ENCODE measurements at places on chromosomes 13 and 19.
A peak's percentile ranks its signal among the peaks of the same experiment; 100 is the strongest.

- no peaks in the 10 kb centered on the region for H3K4me1 ChIP-seq
- no peaks in the 10 kb centered on the region for H3K27me3 ChIP-seq
- peak overlapping the region; percentile 50 for H3K27ac ChIP-seq
- H3K36me3 ChIP-seq = no peaks in the 10 kb centered on the region
- H3K4me3 ChIP-seq = peak overlapping the region; percentile 58
These were observed 345 bp downstream of the ZNF257 start for GRCh38 chr19:22052644-22053013.

DNA sequence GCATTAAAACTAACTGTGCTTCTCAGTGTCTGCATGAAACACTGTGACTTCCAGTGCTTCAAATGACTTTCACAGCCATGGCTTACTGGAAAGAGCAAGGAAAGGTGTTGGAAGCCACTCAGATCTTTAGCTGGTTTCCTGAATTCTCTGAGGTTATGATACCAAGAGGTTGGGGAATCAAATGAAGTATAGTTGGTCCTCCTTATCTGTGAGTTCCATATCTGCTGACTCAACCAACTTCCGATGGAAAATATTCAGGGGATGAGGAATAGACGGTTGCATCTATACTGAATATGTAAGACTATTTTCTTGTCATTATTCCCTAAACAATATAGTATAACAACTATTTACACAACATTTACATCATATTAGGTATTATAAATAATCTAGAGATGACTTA is 32.4 kb downstream of the EPSTI1 start:
- H3K4me3 ChIP-seq = no peak overlapping the region
- no peaks in the 10 kb centered on the region for H3K27me3 ChIP-seq
- DNase-seq = no peak
- no peaks in the 10 kb centered on the region for H3K4me1 ChIP-seq

DNA sequence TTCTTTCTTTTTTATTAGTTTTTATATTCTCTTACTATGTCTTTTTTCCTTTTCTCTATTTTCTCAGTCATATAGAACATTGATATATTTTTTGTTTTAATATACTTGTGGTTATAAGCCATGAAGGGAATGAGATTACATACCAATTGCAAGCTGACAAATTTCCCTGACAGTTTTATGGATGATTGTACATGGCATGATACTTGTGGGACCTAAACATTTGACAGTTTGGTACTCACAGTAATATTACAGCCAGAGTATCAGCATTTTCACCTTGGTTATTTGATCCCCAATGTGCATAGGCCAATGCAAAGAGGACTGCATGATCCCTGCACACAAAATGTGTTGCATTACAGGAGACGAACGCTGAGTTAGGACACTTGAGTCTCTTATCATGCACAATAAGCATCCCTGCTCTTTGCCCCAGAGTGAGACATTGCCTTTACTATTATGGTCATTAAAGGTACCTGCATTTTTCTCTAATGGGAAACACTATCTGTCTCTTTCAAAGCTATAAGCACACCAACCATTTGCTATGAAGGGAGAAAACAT is 713.4 kb upstream of the PCDH20 start:
- H3K36me3 ChIP-seq = no peaks in the 10 kb centered on the region
- H3K27me3 ChIP-seq = no peaks in the 10 kb centered on the region
- H3K4me1 ChIP-seq = no peaks in the 10 kb centered on the region
- no peak overlapping the region for H3K4me3 ChIP-seq
- no peak for DNase-seq

DNA sequence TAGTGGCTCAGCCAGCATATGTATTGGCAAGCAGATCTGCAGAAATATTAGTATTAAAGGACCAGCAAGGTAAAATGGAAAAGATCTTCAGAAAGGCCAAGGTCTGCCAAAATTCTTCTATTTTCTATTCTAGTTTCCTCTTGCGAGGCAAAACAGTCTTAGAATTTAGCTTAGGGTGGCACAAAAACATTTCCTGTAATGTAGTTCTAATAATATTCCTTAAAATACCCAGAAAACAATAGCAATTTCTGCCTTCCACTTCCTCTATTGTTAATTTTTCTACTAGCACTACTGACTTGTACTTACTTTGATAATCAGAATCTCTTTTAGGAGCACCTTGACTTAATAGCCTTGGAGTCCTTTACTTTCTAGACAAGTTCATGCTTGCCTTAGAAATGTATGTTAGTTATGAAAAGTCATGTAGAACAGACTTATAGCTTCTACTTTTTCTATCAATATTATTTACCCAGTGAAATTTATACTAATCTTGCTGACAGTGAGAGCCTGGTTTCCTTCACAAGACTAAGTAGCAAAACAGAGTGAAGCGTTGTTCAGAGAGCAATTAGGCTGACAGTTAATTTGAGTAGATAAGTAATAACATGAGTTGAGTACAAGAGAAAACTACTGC is 23.9 kb upstream of the LPAR6 start:
- H3K27me3 ChIP-seq = no peaks in the 10 kb centered on the region
- no peaks in the 10 kb centered on the region for H3K36me3 ChIP-seq
- peak overlapping the region; percentile 44 for H3K27ac ChIP-seq
- DNase-seq = no peak

DNA sequence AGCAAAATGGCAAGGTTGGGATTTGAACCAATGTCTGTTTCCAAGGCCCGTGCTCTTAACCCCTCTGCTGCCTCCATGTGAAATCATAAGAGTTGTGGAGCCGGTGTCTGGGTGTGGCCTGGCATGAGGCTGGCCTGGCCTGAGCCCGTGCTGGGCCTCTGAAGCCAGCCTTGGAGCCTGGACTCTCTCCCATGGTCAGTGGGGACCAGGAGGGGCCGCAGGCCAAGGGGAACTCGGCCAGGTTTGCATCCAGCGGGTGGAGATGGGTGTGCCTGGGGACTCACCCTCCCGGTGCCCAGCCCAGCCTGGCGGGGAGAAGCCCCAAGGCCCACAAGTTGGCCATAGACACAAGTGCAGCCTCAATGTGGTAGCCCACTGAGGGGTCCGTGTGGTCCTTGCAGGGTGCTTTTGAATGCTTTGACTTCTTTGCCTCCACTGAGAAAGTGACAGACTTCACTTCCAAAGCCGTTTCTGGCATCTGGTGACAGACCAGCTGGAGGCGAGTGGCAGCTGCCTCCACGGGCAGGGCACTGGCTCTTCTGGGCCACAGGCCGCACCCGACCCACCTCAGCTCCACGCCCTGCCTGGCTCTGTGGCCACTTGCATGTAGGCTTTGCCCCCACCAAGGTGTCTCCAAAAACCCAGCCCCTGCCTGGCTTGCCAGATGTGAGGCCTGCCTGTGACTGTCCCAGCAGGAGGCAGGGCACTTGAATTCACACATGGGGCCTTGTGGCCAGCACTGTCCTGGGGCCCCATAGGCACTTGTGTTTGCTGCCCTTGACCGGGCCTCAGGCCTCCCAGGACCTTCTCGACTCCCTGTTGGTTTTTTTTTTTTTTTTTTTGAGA is 26.2 kb upstream of the NCCRP1 start:
- H3K27ac ChIP-seq = no peak overlapping the region
- DNase-seq = no peak
- no peaks in the 10 kb centered on the region for H3K27me3 ChIP-seq
- H3K36me3 ChIP-seq = peaks cover 65% of the 10 kb centered on the region

GRCh38 chr13:53074114-53074513 is 45.5 kb downstream of the OLFM4 start:
- H3K27ac ChIP-seq = no peak overlapping the region
- H3K36me3 ChIP-seq = no peaks in the 10 kb centered on the region
- H3K4me3 ChIP-seq = no peak overlapping the region

DNA sequence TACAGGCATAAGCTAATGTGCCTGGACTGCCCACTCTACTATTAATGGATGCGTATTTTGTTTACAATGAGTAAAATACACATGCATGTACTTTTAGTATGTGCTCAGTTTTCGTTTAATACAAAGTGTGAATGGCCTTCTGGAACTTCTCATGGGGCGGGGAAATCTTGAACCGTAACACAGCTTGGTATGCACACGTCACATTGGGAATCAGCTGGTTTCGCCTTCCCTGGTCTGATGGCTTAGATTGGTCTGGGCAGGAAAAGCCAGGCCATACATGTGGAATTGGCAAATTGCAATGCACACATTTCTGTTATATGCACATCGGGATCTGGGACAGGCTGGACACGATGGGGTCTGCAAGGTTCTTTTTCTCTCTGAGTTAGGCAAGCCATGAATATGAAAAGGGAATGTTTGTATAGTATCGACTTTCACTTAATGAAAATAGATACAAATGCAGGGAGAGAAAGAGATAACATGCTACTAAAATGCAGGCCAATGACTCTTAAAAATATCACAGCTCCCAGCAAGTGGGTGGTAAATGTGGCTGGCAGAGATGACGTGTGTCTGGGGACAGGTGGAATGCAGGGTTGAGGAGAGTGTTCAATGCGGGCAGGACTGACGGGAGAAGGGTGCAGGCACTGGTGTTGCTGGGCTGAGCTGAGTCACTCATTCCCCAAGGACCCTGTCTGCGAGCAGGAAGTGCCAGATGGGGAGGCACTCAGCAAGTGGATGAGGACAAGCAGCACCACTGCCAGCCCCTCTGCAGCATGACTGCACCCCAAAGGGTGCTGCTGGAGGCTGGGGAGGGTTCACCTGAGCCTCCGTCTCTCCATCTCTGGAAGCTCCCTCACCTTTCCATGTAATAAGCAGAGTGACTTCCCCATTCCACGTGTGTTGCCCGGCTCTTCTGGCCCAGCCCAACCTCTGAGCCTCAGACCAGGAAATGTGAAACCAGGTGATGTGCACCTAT is 204.0 kb upstream of the GPR12 start:
- H3K27ac ChIP-seq = no peak overlapping the region
- peaks cover 26% of the 10 kb centered on the region for H3K27me3 ChIP-seq
- no peak for DNase-seq
- no peaks in the 10 kb centered on the region for H3K36me3 ChIP-seq
- no peaks in the 10 kb centered on the region for H3K4me1 ChIP-seq
- no peak overlapping the region for H3K4me3 ChIP-seq
